ENCODE measurements at places on chromosomes 2 and 18. TPM values are rescaled to one million over a fixed set of nuclear protein-coding genes. Genes with fewer than 3 reads are reported as not detected.

The GALNT14 gene
- total RNA-seq: 0.21 TPM

The ADGRF3 gene
- 0.18 TPM for total RNA-seq

The ADNP2 gene
- 14.7 TPM for total RNA-seq

The AOX1 gene
- 19.5 TPM for total RNA-seq

The GAL3ST2 gene
- total RNA-seq: not detected

The DCC gene
- total RNA-seq: not detected

The SERPINB12 gene
- not detected for total RNA-seq

The KIAA2012 gene
- 0.03 TPM for total RNA-seq

The FSHR gene
- not detected for total RNA-seq

The EPHA4 gene
- total RNA-seq: 2.7 TPM

The ADD2 gene
- total RNA-seq: not detected

The NDUFB3 gene
- 315 TPM for total RNA-seq

The CERKL gene
- total RNA-seq: 0.11 TPM

The CFC1 gene
- not detected for total RNA-seq

The LIMS3 gene
- total RNA-seq: 0.61 TPM

The ZNF407 gene
- total RNA-seq: 15.2 TPM

The POU3F3 gene
- total RNA-seq: 0.11 TPM

The CPO gene
- total RNA-seq: not detected

The CETN1 gene
- total RNA-seq: not detected

The MFSD2B gene
- not detected for total RNA-seq

The CREG2 gene
- not detected for total RNA-seq

The FBXO15 gene
- total RNA-seq: not detected

The PFN4 gene
- total RNA-seq: 0.69 TPM

The CKAP2L gene
- total RNA-seq: 25.1 TPM

The HDAC4 gene
- total RNA-seq: 16.8 TPM

The GPR35 gene
- total RNA-seq: 0.13 TPM

The CAPN14 gene
- not detected for total RNA-seq

The FBXO11 gene
- total RNA-seq: 31.6 TPM

The ANKRD30B gene
- not detected for total RNA-seq

The ACOXL gene
- not detected for total RNA-seq

The GMCL1 gene
- total RNA-seq: 12.4 TPM

The ALPI gene
- not detected for total RNA-seq

The TNFAIP6 gene
- total RNA-seq: 1.5 TPM

The CRACDL gene
- total RNA-seq: not detected
